Esophagus muscularis mucosa (tissue), 4 donors: ENCODE measurements at places on chromosomes 7 and 10.

- no peaks in the 10 kb centered on the region for H3K4me1 ChIP-seq
- H3K36me3 ChIP-seq = no peaks in the 10 kb centered on the region
- no peak overlapping the region for H3K4me3 ChIP-seq
- H3K27me3 ChIP-seq = no peaks in the 10 kb centered on the region
- peak; percentile 74 for DNase-seq
- H3K27ac ChIP-seq = no peak overlapping the region
These were observed 167.6 kb downstream of the ZNF365 start for GRCh38 chr10:62541811-62542210.

DNA sequence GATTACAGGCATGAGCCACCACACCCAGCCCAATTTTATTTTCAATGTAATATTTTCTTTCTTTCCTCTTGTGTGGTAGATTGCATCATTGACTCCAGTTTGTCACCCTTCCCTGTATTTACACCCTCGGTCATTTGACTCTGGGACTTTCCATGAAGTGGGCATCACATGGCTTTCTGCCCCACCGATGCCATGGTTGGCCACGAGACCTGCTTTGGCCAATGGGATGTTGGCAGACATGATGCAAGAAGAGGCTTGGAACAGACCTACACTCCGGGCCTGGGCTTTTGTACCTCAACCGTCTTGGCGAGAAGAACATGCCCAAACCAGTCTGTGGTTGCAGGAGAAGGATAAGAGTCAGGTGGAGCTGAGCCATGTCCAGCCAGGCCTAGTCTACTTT, 38.8 kb upstream of the CACUL1 start:
- no peak overlapping the region for H3K4me3 ChIP-seq
- H3K27ac ChIP-seq = no peak overlapping the region
- H3K27me3 ChIP-seq = no peaks in the 10 kb centered on the region
- peaks cover 11% of the 10 kb centered on the region for H3K4me1 ChIP-seq
- H3K36me3 ChIP-seq = no peaks in the 10 kb centered on the region

DNA sequence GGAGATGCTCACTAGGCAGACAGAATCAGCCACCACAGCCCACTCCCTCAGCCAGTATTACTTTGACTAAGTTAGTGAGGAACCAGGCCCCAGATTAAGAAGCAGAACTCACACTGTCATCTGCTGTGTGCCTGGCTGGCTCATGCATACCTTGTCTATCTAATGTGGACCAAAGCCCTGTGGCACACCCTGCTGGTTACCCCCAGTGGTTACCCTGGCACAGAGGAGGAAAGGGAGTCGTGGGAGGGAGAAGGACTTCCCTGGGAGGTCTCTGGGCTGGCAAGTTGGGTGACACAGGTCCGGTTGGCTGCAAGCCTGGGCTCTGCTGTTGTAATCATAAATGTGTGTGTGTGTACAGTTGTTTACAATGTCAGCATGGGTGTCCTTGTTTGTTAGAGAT, 7.5 kb upstream of the SH2D4B start:
- no peaks in the 10 kb centered on the region for H3K27me3 ChIP-seq
- H3K36me3 ChIP-seq = no peaks in the 10 kb centered on the region
- H3K4me1 ChIP-seq = peaks cover 14% of the 10 kb centered on the region
- DNase-seq = no peak

DNA sequence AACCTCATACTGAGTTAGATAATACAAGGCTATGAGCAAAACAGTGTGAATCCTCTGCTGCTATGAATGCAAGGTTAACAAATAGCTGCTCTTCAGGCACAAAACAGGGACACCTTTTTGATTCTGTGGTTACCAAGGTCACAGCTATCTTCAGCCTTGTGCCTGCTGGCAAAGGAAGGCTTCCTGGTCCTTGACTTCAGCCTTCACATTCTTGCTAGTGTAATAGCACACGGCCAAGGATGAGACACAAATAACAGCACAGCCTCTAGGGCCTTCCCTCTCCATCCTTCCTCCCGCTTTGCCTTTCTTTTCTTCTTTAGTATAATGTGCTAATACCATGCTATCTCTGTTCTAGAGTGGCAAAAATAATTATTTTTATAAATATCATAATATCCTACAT, 130.6 kb upstream of the CAV2 start:
- H3K36me3 ChIP-seq = no peaks in the 10 kb centered on the region
- no peaks in the 10 kb centered on the region for H3K27me3 ChIP-seq
- H3K27ac ChIP-seq = no peak overlapping the region
- DNase-seq = no peak
- H3K4me1 ChIP-seq = no peaks in the 10 kb centered on the region

DNA sequence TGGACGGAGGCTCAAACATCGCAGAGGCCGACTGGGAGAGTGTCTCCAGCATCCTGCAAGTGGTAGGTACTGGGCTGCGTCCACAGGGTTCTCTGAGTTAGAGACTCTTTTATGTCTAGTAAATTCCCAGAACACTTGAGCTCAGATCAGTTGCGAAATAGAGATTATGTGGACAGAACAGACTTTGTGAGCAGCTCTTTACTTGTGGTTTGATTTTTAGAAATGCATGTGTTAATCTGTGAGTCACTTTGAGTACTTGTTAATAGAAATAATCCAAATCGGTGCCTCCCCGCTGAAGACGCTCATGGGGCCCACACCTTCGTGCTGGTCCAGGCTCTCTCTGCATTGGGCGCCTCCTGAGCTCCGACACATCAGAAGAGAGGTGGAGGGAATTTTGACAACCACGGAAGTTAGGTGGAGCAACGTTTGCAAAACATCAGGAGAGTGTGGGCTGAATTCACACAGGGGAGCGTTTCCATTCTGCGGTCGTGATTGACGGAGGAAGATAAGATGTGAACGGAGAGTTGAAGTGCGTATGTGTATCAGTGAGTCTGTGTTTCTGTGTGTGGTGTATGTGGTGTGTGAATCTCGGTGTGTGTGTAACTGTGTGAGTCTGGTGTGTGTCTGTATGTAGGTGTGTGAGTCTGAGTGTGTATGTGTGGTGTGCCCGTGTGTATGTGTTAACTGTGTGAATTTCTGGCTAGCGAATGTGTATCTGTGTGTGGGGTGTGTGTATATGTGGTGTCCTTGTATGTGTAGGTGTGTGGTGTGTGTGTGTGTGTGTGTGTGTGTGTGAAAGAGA, 32.1 kb downstream of the PFKP start:
- H3K36me3 ChIP-seq = peaks cover 31% of the 10 kb centered on the region
- peaks cover 76% of the 10 kb centered on the region for H3K4me1 ChIP-seq
- H3K27me3 ChIP-seq = no peaks in the 10 kb centered on the region

DNA sequence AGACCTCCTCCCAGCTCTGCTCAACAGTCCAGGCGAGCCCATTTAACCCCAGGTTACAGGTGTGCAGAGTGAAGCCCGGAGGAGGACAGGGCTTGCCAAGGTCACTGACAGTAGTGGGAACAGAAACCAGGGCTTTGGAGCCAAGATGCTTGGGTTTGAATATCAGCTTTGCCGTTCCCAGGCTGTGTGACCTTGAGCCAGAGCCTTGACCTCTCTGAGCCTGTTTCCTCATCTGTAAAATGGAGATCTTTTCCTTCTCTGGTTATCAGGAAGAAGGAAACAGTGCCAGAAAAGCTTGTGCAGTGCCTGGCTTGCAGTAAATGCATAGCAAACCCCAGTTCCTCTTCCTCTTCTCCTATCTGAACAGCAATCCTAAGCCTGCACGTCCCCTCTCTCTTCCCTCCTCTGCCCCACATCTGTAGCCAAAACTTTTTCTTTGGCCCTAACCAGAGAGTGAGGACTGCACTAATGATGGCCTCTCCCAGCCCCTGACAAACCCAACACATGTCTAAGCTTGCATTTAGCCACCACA, 21.4 kb upstream of the MLXIPL start:
- H3K4me3 ChIP-seq = no peak overlapping the region
- H3K27ac ChIP-seq = no peak overlapping the region
- no peaks in the 10 kb centered on the region for H3K36me3 ChIP-seq
- DNase-seq = no peak
- H3K27me3 ChIP-seq = peaks cover 4% of the 10 kb centered on the region

DNA sequence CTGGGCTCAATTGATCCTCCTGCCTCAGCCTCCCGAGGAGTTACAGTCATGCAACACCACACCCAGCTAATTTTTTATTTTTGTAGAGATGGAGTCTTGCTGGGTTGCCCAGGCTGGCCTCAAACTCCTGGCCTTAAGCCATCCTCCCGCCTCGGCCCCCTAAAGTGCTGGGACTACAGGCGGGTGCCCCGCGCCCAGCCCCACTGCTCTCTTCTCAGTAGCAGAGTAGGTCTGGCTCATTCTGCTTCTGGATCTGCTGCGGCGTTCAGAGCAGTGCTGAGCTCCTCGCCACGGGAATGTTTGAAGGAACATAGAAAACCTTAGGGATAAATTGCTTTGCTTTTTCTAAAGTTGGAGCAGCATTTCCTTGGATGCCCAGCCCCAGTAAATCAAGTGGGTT, 27.4 kb downstream of the WIPI2 start:
- H3K36me3 ChIP-seq = peaks cover 59% of the 10 kb centered on the region
- no peaks in the 10 kb centered on the region for H3K27me3 ChIP-seq
- no peak for DNase-seq

DNA sequence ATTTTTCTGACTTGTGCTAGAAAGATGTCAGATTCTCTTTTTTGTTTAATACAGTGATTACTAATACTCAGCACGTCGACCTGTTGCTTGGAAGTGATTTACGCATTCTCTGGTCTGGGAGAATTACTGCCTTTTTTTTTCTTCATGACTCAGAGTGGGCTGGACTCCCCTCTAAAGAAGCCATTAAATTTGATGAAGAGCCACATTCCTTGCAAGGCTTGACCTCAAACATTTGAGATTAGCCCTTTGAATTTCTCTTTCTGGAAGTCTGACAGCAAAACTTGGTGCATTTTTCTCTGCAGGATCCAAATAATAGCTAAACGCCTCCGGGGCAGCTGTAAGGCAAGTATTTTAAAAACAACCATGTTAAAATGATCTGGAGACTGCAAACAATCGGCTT, 171.6 kb downstream of the GALNT17 start:
- no peak overlapping the region for H3K4me3 ChIP-seq
- H3K27ac ChIP-seq = peak overlapping the region; percentile 67
- no peaks in the 10 kb centered on the region for H3K36me3 ChIP-seq
- DNase-seq = no peak

DNA sequence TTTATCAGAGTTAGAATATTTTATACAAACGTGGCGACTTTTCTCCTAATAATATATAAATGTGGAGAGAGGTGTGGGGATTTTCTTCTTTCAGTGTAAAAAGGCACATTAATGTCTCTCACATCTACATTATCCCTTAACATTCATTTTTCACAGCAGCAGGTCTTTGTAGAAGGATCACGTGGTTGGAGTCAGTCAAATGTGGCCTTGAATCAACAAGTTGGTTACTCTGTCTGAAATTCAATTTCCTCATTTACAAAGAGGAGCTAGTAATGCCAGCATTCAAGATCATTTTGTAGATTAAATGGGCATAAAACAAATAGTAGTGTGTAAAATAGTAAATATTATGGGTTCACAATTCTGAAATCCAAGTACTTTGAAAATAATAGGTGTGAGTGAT, 183.1 kb upstream of the SEMA3E start:
- no peaks in the 10 kb centered on the region for H3K36me3 ChIP-seq
- H3K4me3 ChIP-seq = no peak overlapping the region
- H3K27me3 ChIP-seq = no peaks in the 10 kb centered on the region

- H3K4me3 ChIP-seq = no peak overlapping the region
- H3K27ac ChIP-seq = no peak overlapping the region
- no peaks in the 10 kb centered on the region for H3K36me3 ChIP-seq
- no peak for DNase-seq
These were observed 261.2 kb upstream of the SHH start for GRCh38 chr7:156073366-156074052.

- H3K27ac ChIP-seq = no peak overlapping the region
- DNase-seq = no peak
- H3K36me3 ChIP-seq = no peaks in the 10 kb centered on the region
These were observed 212.8 kb downstream of the PTN start for GRCh38 chr7:137130751-137131158.

DNA sequence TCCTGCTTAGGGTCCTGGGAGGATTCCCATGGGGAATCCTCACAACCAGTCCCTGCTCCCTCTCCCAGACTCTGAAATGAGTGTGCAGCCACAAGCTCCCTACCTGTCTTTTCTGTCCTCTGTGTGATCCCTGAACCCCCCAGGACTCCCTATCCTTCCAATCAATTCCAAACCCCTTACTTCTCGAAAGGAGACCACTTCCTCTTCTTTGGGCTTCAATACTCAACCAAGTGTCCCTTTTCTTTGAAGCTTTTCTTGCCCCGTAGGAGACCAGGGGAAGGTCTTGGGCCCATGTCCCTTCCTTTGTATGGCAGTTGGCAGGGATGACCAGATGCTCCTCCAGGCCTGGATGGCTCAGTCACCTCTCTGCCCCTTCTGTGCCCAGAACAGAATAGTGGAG, 1.7 kb downstream of the AEBP1 start:
- peak overlapping the region; percentile 72 for H3K4me3 ChIP-seq
- H3K36me3 ChIP-seq = no peaks in the 10 kb centered on the region
- H3K27me3 ChIP-seq = no peaks in the 10 kb centered on the region
- DNase-seq = no peak
- peak overlapping the region; percentile 78 for H3K27ac ChIP-seq

GRCh38 chr7:19522486-19522885, 186.4 kb downstream of the POLR1F start:
- H3K4me1 ChIP-seq = no peaks in the 10 kb centered on the region
- no peaks in the 10 kb centered on the region for H3K36me3 ChIP-seq
- no peak for DNase-seq
- H3K27me3 ChIP-seq = no peaks in the 10 kb centered on the region
- H3K27ac ChIP-seq = no peak overlapping the region

- H3K27ac ChIP-seq = no peak overlapping the region
- no peaks in the 10 kb centered on the region for H3K36me3 ChIP-seq
- no peak overlapping the region for H3K4me3 ChIP-seq
- H3K4me1 ChIP-seq = no peaks in the 10 kb centered on the region
- DNase-seq = no peak
These were observed 23.1 kb upstream of the MACC1 start for GRCh38 chr7:20240080-20240926.

- H3K4me1 ChIP-seq = peaks cover 20% of the 10 kb centered on the region
- no peak for DNase-seq
- H3K4me3 ChIP-seq = peak within 1 kb of the TSS; percentile 32
- peaks cover 42% of the 10 kb centered on the region for H3K27me3 ChIP-seq
These were observed at the start of gene INA for GRCh38 chr10:103276896-103277712. Gene INA, plus strand, starts transcription at chr10:103277138. Its CDS starts 74 bp downstream, at chr10:103277212.

GRCh38 chr7:110790992-110791391, 299.9 kb upstream of the LRRN3 start:
- DNase-seq = no peak
- H3K27ac ChIP-seq = no peak overlapping the region
- no peaks in the 10 kb centered on the region for H3K27me3 ChIP-seq

GRCh38 chr7:118006979-118007378, 133.7 kb upstream of the CTTNBP2 start:
- H3K27ac ChIP-seq = no peak overlapping the region
- H3K4me1 ChIP-seq = no peaks in the 10 kb centered on the region
- peaks cover 3% of the 10 kb centered on the region for H3K27me3 ChIP-seq
- H3K4me3 ChIP-seq = no peak overlapping the region

- no peaks in the 10 kb centered on the region for H3K27me3 ChIP-seq
- DNase-seq = no peak
- H3K4me3 ChIP-seq = no peak overlapping the region
- no peaks in the 10 kb centered on the region for H3K4me1 ChIP-seq
- no peaks in the 10 kb centered on the region for H3K36me3 ChIP-seq
These were observed 34.0 kb upstream of the DGKB start for GRCh38 chr7:14936554-14936953.

GRCh38 chr10:29740981-29741545, 106.3 kb upstream of the SVIL start:
- no peak overlapping the region for H3K4me3 ChIP-seq
